ENCODE measurements at places on chromosomes 12 and 14.
A peak's percentile ranks its signal among the peaks of the same experiment; 100 is the strongest.

GRCh38 chr14:75229661-75230139 lies 48.9 kb upstream of the FOS start:
- no peak for DNase-seq

DNA sequence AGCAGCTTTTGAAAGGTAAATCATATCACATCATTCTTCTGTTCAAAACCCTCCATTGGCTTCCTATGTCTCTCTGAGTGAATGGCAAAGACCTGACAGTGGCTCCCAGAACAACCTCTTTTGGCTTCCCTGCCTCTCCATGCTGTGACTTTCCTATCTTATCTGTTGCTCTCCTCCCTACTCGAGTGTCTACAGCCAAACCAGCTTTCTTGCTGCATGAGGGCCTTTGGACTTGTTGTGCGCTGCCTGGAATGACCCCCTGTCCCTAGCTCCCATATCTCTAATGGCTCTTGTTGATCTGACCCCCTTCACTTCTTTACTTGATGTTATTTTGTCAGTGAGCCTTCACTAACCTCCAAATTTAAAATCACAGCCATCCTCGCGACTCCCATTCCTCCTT lies 2.5 kb downstream of the SYNE2 start:
- no peak for DNase-seq

- DNase-seq: no peak
Measured at GRCh38 chr14:100568164-100568997, 18.8 kb downstream of the BEGAIN start.

DNA sequence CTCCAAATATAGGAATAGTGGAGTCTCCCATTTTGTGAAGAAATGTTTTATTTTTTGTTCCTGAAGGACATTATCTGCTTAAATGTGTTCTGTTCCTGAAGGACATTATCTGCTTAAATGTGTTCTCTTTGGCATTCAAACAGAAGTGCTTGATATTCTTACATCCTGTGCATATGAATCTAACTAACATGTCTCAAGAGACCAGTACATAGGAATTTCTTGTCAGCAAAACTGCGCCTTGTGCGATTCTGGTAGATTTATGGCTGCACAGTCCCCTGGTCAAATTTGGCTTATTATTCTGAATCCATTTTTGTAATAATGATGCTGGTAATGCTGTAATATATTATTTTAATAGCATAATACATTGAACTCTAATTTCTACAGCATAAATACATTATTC lies 722.4 kb downstream of the NOVA1 start:
- DNase-seq: no peak

GRCh38 chr12:69886109-69886508 lies 61.1 kb downstream of the MYRFL start:
- no peak for DNase-seq

- DNase-seq: no peak
Measured at GRCh38 chr12:70459786-70460185, 93.7 kb downstream of the KCNMB4 start.

- DNase-seq: no peak
Measured at GRCh38 chr14:46381674-46382073, 269.9 kb downstream of the RPL10L start.

DNA sequence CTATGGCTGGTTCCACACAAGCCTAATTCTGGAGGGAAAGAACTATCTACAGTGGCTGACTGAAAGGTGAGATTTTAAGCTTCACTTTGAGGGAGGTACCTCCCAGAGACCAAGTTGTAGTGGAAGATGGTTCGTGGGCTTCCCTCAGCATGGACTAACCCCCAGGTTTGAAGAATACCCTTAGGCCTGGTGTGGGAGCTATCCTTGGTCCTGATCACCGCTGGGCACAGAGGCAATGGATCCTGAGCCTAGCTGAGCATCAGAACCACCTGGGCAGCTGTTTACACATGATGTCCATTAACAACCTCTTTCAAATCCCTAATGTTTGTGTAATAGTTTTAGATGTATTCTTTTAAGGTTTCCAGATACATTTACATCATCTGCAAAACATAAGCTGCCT lies 10.3 kb downstream of the DAO start:
- DNase-seq: no peak

DNA sequence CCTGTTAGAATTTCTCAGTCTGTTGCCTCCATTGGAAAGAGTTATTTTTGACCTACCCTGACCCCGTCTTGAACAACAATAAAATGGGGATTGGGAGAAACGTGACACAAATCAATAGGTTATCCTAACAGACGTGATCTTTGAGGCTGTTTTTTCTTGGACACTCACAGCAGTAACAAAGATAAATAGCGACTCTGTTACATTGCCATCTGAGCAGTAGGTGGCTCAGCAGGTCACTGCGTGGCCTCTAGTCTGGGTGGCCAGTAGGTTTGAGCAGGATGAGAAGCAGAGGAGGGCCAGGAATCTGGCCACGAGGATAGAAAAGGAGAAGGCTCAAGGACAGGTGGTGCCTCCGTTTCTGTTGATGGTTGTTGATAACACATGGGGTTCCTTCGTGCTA lies 101.4 kb downstream of the GPATCH2L start:
- no peak for DNase-seq

- no peak for DNase-seq
Measured at GRCh38 chr12:104181313-104181712, 34.3 kb upstream of the TXNRD1 start.

DNA sequence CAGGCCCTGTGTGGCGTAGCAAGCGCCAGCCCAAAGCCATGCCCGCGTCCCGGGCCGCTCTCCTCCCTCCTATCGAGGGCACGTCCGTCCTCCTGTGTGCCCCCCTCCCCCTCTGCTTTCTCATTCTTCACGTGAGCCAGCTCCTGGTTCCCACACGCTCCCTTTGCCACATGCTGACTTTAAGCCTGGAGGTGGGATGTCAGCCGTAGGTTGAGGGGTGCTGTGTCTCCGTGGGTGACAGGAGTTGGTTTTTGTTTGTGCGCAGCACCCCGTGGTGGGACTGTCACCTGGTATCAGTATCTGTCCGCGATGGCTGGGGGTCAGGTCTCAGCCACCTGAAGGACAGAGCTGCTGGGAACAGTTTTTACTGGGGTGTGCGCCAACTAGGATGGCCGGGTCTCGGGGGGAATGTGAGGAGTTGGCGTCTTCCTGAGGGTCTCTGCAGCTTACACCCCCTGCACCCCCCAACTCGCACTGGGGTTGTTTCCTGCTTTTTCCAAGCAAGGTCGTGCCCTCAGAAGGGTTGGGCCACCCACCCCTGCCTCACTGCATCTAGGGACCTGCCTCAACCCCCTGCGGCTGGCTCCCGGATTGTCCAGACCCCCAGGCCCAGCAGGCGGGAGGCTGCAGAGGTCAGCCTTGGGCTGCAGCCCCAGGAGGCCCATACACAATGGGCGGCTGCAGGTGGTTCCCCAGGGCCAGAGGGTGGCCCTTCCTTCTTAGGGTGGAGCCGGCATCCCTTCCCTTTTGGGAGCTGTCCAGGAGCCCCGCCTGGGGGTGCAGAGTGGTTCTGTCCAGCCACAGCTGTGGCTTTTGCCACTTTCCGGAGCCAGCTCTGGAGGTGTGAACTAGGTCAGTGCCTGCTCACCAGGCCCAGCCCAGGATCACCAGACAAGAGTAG lies 7.3 kb downstream of the ULK1 start:
- DNase-seq: no peak

GRCh38 chr12:11497995-11498394 lies 102.6 kb upstream of the PRB2 start:
- no peak for DNase-seq

GRCh38 chr14:69077841-69078240 lies 75.1 kb downstream of the DCAF5 start:
- peak; percentile 68 for DNase-seq

DNA sequence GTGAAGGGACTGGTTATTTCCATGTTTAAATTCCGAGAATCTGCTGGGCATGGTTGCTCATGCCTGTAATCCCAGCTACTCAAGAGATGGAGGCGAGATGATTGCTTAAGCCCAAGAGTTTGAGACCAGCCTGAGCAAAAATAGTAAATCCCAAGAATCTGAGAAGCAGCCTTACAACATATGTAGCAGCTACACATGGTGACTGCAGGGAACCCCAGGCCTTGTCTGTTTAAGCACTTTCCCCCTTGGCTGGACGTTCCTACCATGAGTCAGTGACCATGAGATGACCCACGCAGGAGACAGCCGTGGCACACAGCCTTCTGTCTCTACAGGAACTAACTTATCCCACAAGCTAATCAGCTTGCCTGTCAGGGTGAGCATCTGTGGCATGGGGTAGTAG lies 5.5 kb upstream of the SLC24A4 start:
- DNase-seq: no peak

GRCh38 chr12:125083072-125083471 lies 17.8 kb downstream of the AACS start:
- DNase-seq: no peak

GRCh38 chr14:75578102-75578785 lies at the start of gene FLVCR2:
Gene FLVCR2 (plus strand): TSS chr14:75578620. CDS start chr14:75578973, 353 bp downstream.
- DNase-seq: peak; percentile 87

DNA sequence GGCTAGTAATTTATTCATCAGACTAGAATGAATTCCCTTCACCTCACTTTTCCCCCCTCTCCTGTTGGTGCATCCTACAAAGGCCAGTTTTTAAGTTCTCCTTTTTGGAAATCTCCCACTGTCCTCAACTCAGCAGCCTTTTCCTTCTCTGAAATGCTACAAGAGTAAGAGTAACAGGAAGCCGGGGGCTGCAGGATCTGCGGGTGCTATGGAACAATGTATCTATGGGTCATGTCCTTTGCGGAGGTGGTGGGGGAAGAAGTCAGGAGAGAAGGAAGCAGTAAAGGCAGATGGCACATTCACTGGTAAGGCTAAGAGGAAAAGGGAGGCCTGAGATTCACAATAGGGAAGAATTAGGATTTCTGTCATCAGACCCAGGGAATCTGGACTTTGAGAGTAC lies 22.2 kb upstream of the TESC start:
- DNase-seq: no peak

DNA sequence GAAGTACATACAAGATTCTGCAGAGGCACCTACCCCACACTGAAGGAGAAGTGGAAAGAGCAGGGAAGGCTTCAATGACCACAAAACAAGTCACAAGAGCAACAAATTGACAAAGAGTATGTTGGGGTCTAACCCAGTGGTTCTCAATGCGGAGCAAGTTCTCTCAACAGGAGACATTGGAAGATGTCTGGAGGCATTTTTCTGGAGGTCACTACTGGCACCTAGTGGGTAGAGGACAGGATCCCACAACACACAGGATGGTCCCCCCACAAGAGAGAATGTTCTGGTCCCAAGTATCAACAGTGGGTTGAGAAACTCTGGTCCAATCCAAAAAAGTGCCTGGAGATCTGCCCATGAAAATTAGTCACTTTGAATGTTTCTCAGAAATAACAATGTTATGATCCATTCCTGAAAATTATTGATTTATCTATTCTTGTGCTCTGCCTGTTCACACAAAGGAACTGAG lies 3.4 kb downstream of the SSH1 start:
- DNase-seq: peak; percentile 94

GRCh38 chr14:94897561-94897960 lies 127.6 kb upstream of the GSC start:
- no peak for DNase-seq

GRCh38 chr12:79555028-79555925 lies 135.5 kb downstream of the PAWR start:
- peak; percentile 68 for DNase-seq

DNA sequence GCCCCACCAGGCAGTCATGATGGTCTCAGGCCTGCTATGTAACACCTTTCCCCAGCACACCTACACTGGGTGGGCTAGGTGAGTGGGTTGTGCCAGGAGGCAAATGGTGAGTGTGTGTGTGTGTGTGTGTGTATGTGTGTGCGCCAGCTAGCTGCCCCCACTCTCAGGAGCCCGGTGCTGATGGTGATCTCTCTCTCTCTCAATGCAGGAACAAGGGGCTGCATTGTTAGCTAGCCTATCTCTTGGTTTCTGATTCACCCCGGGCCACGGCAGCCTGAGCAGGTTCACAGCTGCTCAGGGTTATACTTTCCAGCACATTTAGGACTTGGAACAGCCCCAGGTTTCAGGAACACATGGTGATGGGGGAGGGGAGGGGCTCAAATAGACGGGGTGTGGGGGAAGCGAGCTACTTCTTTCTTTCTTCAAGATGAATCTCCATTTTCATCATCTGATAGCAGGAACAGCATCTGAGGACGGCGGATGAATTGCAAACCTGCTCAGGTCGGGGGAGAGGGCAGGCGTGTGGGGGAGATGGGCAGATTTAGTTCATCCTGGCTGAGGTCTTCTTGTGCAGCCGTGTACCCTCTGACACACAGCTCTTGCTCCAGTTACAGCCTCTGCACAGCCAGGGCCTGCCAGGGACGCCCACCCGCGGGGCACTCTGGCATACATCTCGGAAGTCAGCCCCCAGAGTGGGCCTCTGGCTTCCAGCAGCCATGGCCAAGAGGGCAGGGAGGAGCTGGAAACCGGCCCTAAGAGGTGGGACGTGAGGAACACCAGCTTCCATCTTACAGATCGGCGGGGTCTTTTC lies 137.6 kb downstream of the ZFP36L1 start:
- DNase-seq: no peak

GRCh38 chr12:69024413-69024812 lies 91.4 kb upstream of the CPM start:
- peak; percentile 41 for DNase-seq

DNA sequence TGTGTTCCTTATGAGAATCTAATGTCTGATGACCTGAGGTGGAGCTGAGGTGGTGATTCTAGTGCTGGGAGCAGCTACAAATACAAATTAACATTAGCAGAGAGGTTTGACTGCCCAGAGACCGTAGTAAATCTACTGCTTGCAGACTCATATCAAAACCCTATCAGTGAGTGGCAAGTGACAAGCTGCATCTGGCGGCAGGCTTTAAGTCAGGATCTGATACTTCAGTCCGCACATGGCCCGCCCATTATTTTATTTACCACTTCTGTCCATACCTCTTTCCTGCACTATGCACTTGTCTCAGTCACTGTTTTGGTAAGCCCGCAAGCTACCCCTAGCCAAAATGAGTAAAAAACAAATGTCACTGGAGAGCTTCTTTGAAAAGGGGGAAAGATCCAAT lies 11.4 kb downstream of the CEP128 start:
- DNase-seq: no peak

GRCh38 chr12:44223736-44224135 lies 387.9 kb downstream of the TMEM117 start:
- no peak for DNase-seq

- DNase-seq: no peak
Measured at GRCh38 chr12:52200086-52200780, 8.4 kb upstream of the KRT80 start.

GRCh38 chr12:12054993-12055392 lies 15.7 kb upstream of the BCL2L14 start:
- no peak for DNase-seq

DNA sequence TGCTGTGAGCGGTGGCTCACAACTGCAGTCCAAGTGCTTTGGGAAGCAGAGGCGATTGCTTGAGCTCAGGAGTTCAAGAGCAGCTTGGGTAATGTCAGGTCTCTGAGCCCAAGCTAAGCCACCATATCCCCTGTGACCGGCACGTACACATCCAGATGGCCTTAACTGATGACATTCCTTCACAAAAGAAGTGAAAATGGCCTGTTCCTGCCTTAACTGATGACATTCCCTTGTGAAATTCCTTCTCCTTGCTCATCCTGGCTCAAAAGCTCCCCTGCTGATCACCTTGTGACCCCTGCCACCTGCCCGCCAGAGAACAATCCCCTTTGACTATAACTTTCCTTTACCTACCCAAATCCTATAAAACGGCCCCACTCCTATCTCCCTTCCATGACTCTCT lies 48.6 kb downstream of the SLC25A47 start:
- DNase-seq: no peak
